ENCODE measurements at places on chromosomes 6 and 20.

GRCh38 chr6:7649037-7649810, 59.2 kb downstream of the SNRNP48 start:
- no peak overlapping the region for H3K27ac ChIP-seq
- no peaks in the 10 kb centered on the region for H3K4me1 ChIP-seq
- H3K27me3 ChIP-seq: peaks cover 17% of the 10 kb centered on the region
- no peak overlapping the region for H3K4me3 ChIP-seq

GRCh38 chr20:1720845-1721475, 63.4 kb upstream of the SIRPG start:
- peaks cover 78% of the 10 kb centered on the region for H3K27me3 ChIP-seq
- H3K36me3 ChIP-seq: no peaks in the 10 kb centered on the region

DNA sequence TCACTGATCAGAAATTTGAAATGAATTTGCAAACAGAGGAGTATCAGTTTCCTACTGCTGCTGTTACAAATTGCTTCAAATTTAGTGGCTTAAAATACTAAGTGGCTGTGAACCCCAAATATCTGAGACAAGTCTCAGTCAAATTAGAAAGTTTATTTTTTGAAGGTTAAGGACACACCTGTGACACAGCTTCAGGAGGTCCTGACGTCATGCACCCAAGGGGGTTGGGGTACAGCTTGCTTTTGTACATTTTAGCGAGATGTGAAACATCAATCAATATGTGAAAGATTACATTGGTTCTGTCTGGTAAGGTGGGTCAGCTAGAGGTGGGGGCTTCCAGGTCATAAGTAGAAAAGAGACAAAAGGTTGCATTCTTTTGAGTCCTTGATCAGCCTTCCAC, 21.4 kb upstream of the ZFP64 start:
- peaks cover 49% of the 10 kb centered on the region for H3K27me3 ChIP-seq
- no peak overlapping the region for H3K4me3 ChIP-seq
- H3K4me1 ChIP-seq: no peaks in the 10 kb centered on the region
- no peak overlapping the region for H3K27ac ChIP-seq

GRCh38 chr20:50645253-50646068, 45.9 kb downstream of the RIPOR3 start:
- H3K27me3 ChIP-seq: no peaks in the 10 kb centered on the region
- peak overlapping the region; percentile 14 for H3K4me3 ChIP-seq
- peak; percentile 64 for DNase-seq
- peaks cover 29% of the 10 kb centered on the region for H3K4me1 ChIP-seq
- peak overlapping the region; percentile 95 for H3K27ac ChIP-seq

All from mesothelial cell of epicardium (in vitro differentiated cells).